Fibroblast of skin of left biceps (primary cell): ENCODE measurements at places on chromosomes 2 and 18.

GRCh38 chr2:149005471-149006077, 32.9 kb upstream of the LYPD6B start:
- DNase-seq: no peak

GRCh38 chr18:13289481-13290205, 71.1 kb downstream of the LDLRAD4 start:
- DNase-seq: peak; percentile 59

DNA sequence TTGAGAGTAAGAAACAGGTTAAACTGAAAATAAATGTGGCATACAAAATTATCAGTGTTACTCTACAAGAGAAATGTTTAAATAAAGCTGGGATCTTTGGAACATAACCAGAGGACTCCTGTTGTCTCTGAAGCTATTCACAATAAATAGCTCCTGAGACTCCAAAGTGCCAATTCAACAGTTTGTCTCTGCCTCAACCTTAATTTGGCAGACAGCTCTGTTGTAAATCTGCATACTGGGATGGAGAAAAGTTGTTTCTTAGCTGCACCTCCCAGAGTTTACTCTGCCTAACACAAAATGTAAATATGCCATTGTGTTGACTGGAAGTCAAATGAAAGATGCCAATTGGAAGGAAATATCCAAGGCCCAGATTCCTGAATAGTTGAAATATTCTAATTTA, 238.5 kb upstream of the EPHA4 start:
- DNase-seq: no peak

DNA sequence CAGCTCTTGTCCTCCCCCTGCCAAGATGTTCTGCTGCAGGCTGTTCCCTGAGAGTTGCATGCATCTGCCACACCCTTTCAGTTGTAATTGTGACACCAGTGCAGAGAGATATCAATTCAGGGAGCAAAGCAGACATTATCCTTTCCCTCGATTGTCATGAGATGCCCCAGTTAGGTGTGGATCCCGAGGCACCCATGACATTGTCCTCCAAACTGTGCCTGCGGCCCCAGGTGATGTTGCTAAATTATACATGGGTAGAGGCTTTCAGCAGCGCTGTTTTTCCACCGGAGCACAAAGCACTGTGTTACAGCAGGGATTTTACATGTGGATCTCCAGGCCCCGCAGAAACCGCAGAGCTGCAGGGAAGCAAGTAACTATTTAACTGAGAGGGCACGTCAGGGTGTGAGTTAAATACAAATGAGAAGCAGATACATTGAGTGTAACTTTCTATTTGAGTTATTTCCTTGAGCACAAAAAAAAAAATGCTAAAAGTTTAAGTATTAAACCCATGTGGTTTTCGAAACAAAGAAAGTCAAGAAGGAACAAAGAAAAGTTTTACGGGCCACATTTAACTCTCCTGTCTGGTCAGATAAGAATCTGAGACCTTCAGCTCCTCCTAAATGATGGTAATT, 90.3 kb upstream of the BCL2L11 start:
- DNase-seq: no peak

GRCh38 chr18:76385681-76385975, 109.4 kb downstream of the ZNF516 start:
- DNase-seq: no peak

GRCh38 chr2:104163611-104164130, 690.2 kb upstream of the POU3F3 start:
- DNase-seq: no peak

GRCh38 chr2:213722565-213722964, 438.3 kb downstream of the SPAG16 start:
- no peak for DNase-seq

GRCh38 chr2:81235601-81236000, 931.0 kb upstream of the LRRTM1 start:
- no peak for DNase-seq

DNA sequence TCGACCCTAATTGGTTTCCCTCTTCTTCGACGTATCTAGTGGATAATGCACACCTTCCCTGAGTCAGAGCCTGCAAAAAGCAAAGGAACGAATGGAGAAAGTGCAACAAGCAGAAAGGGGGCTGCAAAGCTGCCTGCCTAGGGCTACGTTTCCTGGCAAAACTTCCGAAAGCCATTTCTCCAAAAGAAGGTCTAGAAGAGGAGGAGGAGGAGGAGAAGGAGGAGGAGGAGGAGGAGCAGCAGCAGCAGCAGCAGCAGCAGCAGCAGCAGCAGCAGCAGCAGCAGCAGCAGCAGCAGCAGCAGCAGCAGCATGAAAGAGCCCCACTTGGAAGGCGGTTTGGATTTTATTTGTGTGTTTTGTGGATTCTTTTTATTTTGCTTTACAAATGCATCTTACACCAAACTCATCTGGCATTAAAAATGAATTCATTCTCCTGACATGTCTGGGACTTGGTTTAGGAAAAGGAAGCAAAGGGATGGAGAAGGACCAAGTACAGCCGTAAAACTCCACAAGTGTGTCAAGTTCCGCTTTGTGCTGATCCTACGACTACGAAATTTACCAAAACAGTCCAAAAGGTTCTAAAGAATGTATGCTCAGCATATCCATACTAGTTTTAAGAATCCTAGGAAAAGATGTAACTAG, 2.0 kb downstream of the TCF4 start:
- DNase-seq: no peak
